ENCODE measurements at places on chromosomes 1 and 21.

DNA sequence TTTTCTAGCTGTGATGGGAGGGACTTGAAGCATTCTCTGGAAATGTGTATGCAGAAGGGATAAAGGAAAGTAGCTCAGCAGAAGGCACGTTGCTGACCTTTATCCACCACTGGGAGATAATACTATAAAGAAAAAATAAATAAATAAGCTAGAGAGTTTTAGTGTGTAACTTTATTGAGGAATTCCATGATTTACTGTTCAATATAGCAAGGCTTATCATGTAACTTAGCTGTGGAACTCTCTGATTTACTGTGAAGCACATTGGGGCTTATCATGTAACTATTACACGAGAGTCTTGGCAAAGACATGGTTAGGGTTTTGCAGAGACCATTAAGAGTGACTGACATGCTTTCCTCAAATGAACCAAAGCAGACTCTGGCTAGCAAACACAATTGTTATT, 316.1 kb upstream of the SNX7 start:
- no peak for DNase-seq

GRCh38 chr1:4093856-4094565, 193.9 kb upstream of the C1orf174 start:
- no peak for DNase-seq

DNA sequence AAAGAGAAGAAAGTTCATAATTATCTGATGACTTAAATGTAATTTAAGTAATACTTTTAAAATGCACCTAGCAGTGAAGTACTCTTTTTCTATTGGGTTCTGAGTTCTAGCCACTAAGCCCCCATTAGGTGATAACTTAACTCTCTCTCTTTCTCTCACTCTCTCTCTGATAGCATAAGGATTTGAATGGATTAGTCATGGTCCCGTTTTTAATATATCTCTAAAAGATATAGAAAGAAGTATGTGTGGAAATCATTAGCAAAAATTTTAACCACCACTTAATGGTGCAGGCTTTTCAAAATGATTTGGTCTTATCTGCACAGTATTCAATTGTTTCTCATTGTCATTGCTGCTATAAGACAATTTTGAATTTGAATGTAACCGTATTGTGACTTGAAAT, 78.2 kb downstream of the RWDD3 start:
- no peak for DNase-seq

- no peak for DNase-seq
Measured at GRCh38 chr1:41631154-41631553, 146.7 kb upstream of the EDN2 start.

GRCh38 chr1:61120998-61121397, 38.6 kb downstream of the NFIA start:
- DNase-seq: no peak

- peak; percentile 11 for DNase-seq
Measured at GRCh38 chr21:41170442-41170841, 2.5 kb downstream of the BACE2 start.

DNA sequence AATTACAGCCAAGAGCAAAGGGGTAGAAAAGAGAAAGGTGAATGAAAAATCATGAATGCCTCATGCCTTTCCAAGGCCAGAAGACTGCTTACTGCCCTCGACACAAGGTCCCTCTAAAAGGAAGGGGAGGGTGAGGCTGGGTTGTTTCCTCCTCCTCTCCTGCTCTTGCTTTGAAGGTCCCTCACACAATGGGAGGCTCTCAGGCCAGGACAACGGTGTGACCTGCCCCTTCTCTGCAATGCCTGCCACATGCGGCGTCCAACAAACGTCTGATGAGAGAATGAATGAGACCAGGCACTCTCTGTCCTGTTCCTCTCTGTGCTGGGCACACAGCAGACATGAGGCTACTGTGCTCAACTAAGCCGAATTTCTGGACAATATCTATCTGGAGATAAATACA, 51.3 kb downstream of the SSBP3 start:
- no peak for DNase-seq

- DNase-seq: no peak
Measured at GRCh38 chr1:86156566-86157455, at the start of gene COL24A1. Gene COL24A1, minus strand, starts transcription at chr1:86156772. Its CDS starts 376 bp downstream, at chr1:86156396.

DNA sequence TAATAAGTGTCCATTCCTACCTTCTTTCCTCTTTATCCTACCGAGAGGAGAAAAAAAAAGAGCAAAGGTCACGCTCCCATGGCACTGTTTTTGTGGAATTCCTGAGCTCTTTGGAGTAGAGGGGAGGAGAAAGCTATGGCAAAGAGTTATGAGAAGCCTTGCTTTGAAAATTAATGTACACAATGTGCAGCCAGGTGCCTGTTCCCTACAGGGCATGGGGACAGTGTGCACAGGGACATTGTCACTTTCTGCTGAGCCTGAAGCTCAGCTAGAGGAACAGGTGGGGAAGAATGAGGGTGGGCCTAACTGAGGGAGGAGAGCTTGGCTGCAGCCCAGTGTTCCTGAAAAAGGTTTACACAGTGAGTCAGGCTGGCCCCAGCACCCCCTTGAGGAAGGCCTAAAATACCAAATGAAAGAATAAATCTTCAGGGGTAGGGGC, 66.1 kb downstream of the PLXNA2 start:
- no peak for DNase-seq

DNA sequence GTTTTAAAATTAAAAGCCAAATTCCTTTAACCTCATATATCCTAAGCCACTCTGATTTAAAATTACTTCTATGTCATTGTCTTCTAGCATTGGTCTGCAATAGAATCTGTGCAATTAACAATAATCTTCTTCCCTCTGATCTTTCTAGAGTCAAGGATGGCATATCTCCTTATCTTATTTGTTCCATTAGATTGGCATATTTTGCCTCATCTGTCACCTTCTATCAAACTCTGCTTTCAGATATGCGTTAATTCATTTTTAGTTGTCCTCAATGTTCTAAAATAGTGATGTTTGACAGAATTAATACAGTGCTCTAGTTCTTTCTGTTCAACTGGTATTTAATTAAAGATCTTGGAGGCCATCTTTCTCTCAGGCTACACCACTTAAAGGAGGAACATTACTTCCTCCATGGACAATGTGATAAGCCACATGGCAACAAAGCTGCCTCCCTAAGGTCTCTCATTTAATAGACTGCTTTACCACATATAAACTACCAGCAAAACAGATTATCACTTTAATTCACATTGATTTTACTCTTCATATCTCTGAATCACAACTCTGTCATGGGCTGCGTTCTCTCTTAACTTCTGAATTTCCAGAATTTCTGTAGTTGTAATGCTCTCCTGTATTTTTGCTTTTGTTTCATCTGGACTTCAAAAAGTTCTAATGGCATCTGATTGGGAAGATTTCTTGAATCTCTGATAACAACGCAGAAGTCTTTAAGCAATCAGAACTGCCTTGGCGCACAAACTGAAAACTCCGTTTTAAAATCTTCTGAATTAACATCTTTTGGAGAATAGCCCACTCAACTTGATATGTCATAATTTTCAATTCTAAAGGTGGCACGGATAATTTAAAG, 2.8 kb downstream of the NRIP1 start:
- no peak for DNase-seq

DNA sequence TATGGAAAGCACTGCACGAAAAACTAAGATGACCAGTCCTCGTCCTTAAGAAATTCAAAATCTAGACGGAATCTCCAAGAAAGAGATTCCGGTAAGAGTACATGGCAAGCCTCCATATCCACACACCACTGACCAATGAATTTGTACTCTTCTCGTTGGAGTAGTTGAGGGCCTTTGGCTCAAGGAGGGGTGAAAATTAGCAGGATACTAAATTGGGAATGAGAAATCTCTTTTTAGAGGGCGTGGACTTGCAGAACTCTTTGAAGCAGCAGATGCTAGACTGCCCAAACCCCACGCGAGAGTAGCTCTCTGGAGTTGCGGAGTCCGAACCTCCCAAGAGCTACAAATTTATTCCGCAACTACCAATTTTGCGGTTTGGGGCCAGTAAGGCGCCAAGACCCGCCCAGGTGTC, 872 bp upstream of the PPP2R5A start:
- no peak for DNase-seq

DNA sequence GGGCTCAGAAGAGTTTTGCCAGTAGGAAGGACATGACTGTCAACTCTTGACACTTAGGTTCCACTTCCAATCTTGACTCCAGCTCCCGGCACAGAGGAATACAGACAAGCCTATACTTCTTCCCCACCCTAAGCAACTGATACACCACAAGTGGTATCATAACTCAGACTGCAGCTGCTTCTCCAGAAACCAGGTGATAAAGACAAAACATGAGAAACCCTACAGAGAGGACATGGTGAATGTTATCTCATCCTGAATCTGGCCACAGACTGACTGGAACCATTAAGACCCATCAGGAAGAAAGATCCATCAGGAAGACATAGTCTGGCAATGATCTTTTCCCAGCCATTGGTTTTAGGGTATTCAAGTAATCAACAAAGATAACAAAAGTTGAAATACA, 13.8 kb downstream of the PAXBP1 start:
- no peak for DNase-seq

DNA sequence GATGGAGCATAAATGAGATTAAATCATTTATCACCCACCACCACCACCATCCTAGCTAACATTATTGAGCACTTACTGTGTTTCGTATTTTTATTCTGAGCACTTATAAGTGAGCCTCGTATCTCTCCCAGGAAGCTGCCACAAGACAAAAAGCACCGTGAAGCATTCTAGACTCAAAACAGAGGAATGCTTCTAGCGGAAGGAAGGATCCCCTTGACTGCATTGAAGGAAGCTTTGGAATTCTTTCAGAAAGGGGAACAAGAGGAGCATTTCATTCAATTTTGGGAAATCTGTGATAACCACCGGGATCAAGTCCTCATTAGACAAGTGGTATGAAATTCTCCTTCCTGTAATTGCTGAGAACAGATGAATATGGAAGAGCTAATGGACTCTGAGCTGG, 66.3 kb downstream of the PTPN14 start:
- no peak for DNase-seq

- DNase-seq: no peak
Measured at GRCh38 chr1:57887964-57888491, 464.2 kb upstream of the DAB1 start.

- no peak for DNase-seq
Measured at GRCh38 chr21:42503711-42504110, 7.7 kb upstream of the RSPH1 start.

GRCh38 chr1:177703888-177704446, 265.9 kb downstream of the SEC16B start:
- DNase-seq: no peak

GRCh38 chr1:172914501-172915144, 136.1 kb downstream of the TNFSF18 start:
- no peak for DNase-seq

GRCh38 chr1:57325117-57325516, 98.7 kb downstream of the DAB1 start:
- DNase-seq: no peak

DNA sequence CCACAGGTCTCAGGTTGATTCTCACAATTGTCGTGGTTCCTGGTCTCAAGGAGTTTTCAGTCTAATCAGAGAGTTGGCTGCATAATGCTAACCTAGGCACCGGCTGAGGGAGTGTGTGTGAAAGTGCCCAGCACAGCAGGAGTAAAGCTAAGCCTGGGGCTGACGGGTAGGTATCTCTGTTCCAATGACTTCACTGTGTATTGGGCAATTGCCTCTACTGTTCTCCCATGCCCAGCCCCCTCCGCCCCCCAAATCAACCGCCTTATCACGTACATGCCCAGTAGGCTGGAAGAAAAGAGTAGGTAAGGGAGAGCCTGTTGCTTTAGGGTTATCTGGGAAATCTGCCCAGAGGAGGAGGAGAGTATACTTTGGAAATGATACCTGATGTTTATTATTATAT, 54.7 kb downstream of the MRPS6 start:
- DNase-seq: no peak

GRCh38 chr1:62796221-62796620, 12.3 kb downstream of the ATG4C start:
- no peak for DNase-seq

DNA sequence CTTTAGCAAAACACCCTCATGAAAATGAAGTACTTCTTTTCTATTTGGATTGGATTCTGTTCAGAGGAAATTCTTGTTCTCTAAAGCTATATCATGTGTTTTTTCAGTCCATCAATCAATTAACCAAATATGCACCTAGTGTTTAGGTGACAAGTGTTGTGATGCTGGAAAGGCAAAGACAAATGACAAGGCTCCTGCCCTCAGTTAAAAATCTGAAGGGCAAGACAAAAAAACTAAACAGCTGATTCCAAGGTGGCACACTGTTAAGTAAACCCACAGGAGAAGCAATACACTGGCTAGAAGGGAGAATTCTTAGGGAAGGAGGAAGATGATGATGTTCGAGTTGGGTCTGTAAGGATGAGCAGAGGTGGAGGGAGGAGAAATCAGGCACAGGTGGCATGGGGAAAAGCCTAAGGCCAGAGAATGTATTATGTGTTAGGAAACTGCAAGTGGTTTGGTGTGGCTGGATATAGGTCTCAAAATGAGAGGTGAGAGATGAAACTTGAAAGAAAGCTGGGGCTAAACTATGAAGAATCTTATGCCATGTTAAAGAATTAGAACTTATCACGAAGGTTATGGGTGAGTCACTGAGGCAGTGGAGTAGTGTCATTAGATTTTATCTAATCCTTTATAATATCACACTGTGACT, 51.8 kb upstream of the GFI1 start:
- peak; percentile 15 for DNase-seq

DNA sequence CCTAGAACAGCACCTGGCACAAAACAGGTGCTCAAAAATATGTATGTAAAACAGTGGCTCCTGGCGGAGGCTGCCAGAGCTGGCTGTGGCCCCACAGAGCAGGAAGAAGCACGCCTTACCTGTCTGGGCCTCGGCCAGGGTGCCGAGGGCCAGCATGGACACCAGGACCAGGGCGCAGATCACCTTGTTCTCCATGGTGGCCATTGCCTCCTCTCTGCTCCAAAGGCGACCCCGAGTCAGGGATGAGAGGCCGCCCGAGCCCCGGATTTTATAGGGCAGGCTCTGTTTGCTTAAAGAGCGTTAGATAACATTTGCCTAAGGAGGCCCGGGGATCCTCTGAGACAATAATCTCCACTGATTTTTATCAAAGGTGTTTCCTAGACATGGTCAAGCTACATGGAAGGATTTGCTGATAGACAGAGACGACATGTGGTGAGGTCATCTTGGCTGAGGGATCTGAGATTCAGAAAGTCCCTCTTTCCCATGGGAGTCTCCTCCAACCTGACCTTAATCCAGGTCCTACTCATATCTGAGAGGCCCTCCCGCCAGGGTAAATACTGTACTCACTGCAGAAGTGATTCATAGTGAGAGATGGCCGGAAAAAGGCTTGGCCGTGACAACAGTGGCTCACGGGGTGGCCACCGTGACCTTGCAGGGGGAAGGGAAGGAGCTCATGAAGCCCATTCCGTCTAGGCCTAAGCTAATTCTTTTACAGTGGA, at the start of gene TFF1:
Gene TFF1, minus strand, starts transcription at position 244 of the 719 bp plus-strand sequence. Its CDS starts 40 bp downstream, at position 204.
- DNase-seq: no peak

DNA sequence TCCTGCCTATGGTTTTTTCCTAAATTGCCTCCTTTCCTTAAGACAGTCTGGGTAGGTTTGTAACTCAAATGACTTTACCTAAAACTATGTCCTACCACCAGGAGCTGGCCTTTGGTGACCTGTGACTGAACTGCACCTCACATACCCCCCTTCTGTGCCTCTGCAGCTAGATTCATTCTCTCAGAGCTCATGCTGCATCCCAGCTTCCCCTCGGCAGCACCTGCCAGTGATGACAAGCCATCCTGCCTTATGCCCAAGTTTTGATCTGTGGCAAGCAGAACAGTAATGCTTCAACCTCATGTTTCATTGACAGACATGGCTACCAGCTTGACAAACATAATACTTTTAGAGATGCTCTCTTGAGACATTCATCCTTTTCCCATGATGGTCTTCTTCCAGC, 141.9 kb downstream of the TSEN15 start:
- no peak for DNase-seq
